ENCODE measurements at places on chromosomes 6 and 20.
A peak's percentile ranks its signal among the peaks of the same experiment; 100 is the strongest.

DNA sequence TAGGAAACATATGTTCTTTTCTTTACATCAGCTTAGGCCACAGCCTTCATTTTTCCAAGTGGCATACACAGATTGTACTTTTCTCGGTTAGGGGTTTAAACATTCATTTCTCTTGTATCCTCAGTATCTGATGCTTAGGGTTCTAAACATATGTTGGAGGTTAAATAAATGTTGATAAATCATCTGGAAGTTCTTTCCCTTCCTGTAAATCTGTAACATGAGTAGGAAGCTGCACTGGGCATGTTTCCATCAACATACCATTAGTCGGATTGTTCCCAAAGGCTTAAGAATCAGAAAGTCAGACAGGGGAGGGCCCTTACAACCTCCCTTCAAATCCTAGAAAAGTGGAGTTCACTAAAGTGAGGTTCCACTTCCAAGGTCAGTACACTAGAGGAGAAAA lies 54.8 kb upstream of the BCLAF1 start:
- peak; percentile 46 for DNase-seq

DNA sequence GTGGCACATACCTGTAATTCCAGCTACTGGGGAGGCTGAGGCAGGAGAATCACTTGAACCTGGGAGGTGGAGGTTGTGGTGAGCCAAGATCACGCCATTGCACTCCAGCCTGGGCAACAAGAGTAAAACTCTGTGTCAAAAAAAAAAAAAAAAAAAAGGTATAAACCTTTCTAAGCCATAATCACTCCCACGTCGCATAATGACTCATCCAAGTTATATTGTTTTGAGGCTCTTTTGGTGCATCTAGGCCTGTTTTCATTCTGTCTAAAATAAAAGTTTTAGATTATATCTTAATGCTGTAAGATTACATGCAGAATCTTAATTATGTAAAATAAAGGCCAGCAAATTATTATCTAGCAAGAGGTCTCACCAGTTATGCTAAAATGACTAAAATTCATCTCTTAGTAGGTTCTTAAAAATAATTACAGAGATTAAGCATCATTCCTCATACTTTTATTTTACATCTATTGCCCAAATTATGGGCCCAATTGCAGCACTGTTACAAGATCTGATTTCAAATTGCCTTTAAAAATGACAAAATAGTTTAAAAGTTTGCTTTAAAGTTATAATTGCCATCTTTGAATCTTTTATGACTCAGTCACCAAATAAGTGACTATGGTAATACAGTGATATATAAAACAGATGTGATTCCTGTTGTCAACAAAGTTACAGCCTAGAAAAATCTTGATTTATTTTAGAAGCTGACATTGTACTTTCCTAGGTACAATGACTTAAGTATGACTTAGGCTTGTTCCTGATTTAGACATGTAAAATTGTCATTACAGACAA lies 10.4 kb upstream of the SUMO4 start:
- no peak for DNase-seq

GRCh38 chr6:134553936-134554335 lies 236.0 kb upstream of the SGK1 start:
- peak; percentile 42 for DNase-seq

DNA sequence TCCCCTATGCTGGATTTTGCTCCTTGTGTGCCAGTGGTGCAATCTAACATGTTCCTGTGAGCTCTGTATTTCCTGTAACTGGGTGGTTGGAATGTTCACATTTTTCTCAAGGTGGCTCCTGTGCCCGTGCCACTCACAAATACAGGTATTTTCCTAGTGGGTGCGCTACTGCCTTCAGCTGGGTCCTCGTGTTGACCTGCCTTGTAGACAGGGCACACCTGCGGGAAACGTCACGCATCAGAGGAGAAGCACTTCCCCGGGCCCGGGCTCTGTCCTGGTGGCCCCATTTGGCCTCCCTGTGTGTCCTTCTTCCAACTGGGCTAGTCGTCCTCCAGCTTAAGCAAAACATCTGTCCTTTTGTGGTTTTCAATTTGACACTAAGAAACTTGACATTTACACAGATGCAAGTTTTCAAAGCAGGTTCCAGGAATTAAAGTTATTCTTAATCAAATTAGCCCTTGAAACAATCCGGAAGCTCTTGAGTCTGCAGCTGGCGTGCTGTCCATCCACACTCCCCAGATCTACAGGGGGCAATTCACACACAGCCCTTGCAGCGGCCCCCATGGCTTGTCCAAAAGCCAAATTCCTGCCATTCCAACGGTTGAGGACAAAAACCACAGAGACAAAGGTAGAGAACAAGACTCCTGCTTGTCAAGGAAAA lies 275.1 kb downstream of the CDC5L start:
- peak; percentile 72 for DNase-seq

DNA sequence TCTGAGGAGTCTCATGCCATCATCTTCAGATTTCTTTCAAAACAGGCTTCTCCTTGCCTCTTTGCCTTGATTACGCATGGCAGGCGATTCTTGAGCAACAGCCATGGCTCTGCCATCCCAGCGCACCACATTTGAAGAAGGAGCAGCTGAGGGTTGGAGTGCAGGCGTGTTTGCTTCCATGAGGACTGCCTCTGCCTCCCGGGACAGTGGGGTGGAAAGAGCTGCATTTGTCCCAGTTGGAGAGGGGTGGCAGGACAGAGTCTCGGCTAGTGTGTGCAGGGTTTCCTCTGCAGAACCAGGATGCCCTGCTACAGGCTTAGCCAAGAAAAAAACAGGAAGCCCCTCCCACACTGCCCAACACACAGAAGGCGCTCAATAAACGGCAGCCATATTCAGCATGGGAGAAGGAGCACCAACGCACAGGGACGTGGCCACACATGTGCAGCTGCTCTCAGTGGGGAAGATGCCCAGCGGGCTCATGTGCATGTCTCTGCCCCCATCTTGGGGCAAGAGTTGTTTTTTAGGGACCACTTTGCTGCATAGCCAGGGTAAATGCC lies 36.6 kb downstream of the IRF4 start:
- no peak for DNase-seq

DNA sequence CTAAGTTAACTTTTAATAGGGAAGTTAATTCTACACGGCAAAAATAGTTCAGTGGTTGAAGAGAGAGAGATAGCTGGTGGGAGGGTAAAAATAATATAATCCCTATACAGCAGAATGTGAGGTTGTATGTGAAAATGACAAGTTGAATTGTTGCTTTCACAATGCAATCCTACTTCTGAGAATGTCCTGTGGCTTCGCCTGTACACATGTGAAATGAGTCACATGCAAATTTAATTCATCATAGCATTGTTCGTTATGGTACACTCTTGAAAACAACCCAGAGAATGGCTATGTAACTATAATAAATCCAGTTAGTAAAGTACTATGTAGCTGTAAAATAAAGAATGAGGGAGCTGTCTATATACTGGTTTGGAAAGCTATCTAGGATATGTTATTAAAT lies 46.0 kb upstream of the HINT3 start:
- no peak for DNase-seq

- DNase-seq, result no peak
These were observed 30.4 kb downstream of the TGM2 start for GRCh38 chr20:38134427-38135270.

DNA sequence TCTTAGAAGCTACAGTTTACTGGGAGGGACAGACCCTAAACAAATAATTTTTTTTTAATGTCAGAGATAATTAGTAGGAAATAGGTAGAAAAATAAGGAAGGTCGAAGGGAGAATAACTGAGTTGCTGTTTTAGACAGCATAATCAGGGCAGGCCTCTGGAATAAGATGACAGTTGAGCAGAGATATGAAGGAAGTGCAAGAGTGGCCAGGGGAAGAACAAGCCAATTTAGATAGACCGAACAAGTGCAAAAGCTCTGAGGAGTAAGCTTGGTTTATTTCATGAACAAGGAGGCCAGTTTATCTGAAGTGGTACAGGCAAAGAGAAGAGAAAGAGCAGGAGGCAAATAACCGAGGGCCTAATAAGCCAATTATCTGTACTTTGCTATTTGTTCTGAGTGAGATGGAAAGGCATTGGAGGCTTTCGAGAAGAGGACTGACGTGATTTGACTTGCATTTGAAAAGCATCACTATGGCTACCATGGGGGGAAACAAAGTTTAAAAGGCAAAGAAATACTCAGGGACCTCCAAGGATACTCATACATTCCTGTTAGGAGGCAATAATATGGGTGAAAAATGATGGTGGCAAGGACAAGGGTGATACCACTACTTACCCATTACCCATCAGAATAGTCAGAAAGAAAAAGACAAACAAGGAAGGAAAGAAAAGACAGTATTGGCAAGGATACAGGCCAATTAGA lies 19.7 kb downstream of the PROCR start:
- no peak for DNase-seq

GRCh38 chr20:24492698-24493097 lies 23.3 kb downstream of the SYNDIG1 start:
- no peak for DNase-seq

DNA sequence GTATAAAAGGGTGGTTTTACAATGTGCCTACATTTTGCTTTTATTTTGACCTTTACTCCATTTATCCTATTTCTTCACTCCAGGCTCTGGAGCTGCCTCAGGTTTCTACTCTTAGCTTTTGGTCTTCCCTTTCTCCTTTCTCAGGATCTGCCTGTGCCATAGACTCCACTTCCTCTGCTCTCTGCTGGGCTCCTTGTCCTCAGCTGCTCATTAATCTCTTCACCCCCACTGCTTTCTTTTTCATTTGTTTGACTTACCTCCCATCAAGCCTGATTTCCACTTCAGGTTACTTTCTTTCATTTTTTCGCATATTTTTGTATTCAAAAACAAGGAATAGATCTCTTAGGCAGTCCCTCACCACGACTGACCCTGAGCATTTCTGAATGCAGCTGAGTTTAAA lies 106.8 kb downstream of the COL19A1 start:
- no peak for DNase-seq

- DNase-seq, result no peak
These were observed 81.9 kb downstream of the PHACTR2 start for GRCh38 chr6:143759666-143760065.

GRCh38 chr6:165662749-165663376 lies at the start of gene PDE10A:
TSS of gene PDE10A (minus strand) at chr6:165663241. CDS start at chr6:165662811, 430 bp downstream.
- no peak for DNase-seq

All from AG04449 (cell line).